GM04503 (cell line): ENCODE measurements at places on chromosomes 12 and 14.
A peak's percentile ranks its signal among the peaks of the same experiment; 100 is the strongest.

GRCh38 chr14:80491131-80491530 lies 279.8 kb upstream of the DIO2 start:
- DNase-seq = no peak

DNA sequence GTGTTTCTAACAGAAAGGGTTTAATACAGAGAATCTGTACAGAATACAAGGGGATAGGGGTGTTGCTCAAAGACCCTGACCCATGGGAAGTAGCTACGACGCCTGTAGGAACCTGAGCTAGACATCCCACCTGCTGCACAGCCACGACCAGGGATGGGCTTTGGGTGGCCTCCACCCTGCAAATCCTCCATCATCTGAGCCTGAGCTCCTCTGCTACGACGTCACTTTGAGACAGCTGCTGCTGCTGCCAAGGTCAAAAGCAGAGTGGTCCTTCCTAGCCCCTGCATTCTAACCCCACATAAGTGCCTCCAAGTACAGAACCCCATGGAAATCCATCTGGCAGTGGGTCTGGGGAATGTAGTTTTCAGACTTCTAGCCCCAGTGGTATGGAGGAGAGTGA lies 43.8 kb downstream of the JAG2 start:
- DNase-seq = no peak

DNA sequence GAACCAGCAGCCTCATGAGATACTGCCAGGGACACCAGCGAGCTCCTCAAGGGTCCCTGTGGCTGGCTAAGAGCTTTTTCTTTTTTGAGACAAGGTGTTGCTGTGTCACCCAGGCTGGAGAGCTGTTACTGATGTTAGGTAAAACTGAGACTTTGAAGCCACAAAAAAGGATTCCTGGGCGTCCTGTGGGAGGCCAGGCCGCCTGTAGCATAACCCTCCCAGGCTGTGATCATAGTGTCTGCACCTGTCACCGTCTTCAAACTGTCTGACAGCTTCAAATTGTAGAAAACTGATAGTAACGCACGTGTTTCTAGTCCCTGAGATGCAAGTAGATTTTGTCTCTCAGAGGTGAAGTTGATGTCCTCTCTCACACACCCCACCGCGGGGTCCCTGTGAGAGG lies 4.1 kb downstream of the ZFYVE21 start:
- DNase-seq = no peak

- no peak for DNase-seq
Observed at GRCh38 chr12:44076871-44077270, 241.0 kb downstream of the TMEM117 start.

- no peak for DNase-seq
Observed at GRCh38 chr14:102504328-102504999, 5.1 kb downstream of the ANKRD9 start.

DNA sequence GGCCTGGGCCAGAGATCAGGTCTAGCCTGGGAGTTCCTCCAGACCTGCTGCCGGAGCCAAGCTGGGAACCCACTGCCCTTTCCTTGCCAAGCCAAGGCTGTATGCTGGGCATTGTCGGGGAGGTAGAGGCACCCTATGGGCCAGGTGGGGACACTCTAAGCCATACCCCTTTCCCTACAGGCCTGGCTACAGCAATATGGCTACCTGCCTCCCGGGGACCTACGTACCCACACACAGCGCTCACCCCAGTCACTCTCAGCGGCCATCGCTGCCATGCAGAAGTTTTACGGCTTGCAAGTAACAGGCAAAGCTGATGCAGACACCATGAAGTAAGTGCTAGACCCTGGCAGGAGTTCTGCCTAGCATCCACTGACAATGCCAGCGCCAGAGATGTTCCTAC lies 4.9 kb downstream of the MMP14 start:
- no peak for DNase-seq

GRCh38 chr14:68526512-68527091 lies 266.3 kb downstream of the ZFP36L1 start:
- DNase-seq = no peak

- DNase-seq = peak; percentile 20
Observed at GRCh38 chr12:80937391-80938238, at the start of gene LIN7A. Gene LIN7A (minus strand): TSS chr12:80937934. CDS start chr12:80937722, 212 bp downstream.

GRCh38 chr14:79585845-79586244 lies 625.5 kb downstream of the DIO2 start:
- DNase-seq = no peak

DNA sequence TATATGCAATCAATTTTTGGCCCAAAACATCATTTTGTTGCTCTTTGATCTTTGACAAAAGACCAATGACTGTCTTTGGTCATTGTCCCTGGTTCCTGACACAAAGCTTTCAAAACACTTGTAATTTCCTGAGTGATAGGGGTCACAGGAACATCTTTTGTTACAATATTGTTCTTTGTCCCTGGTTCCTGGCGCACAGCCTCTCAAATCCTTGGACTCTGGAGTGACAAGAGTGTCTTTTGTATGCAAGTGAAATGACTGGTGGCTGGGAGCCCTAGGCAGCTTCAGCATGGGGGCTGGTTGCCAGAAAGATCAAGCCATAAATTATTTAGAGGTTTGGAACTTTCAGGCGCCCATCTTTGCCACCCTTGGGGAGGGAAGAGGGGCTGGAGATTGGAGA lies 53.9 kb downstream of the DNAH10 start:
- DNase-seq = no peak

DNA sequence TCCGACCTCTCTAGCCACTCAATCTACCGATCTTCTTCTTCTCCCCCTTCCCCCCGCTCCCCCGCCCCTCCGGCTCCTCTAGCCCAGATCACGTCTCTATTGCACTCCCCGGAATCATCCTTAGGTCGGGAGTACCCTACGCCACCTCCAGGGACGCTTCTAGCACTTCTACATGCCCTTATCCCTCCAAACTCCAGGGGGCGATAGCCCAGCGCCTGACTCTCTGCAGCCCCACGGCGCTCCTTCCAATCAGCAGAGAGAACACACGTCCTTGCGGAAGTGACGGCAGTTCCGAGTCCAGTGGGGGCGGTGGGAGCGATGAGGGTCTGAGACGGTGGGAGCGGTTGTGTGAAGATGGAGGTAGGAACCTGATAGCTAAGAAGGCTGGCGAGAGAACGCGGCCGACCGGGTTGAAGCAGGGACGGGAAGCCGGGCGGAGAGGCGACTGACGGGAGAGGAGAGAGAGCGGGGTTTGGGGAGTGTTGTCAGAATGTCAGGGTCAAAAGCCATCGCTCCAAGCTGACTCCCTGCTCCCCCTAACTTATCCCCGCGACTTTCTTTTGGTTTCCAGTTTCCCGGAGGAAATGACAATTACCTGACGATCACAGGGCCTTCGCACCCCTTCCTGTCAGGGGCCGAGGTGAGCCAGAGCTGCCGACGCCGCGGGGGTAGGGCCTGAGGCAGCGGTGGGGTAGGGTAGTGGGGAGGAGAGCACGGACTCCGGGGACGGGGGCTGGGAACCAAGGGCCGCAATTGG lies at the start of the genes RAB2B and TOX4:
Gene RAB2B (minus strand): TSS at position 35 of the 757 bp plus-strand sequence. CDS start 87 bp downstream, outside the sequence.
Gene TOX4 (plus strand): TSS at position 271 of the 757 bp plus-strand sequence. CDS start 84 bp downstream, at position 355.
- peak; percentile 92 for DNase-seq

DNA sequence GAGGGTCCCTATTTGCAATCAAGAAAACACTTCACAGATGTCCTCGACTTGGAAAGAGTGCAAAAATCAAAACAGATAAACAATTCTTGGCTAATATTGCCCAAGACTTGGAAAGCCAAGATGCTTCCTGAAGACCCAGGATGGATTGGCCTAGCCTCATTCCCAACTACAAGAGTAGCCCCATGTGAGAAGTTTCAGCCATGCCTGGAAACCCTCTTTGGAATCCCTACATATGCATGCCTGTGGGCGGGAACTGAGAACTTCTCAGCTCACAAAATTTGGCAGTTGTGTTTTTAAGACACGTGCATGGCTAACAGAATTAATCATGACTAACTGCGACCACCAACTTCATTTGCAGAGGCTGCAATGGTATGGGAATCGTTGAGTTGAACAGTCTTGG lies 283.2 kb upstream of the TBX3 start:
- no peak for DNase-seq

GRCh38 chr12:64385019-64385418 lies 5.5 kb downstream of the C12orf56 start:
- no peak for DNase-seq

- no peak for DNase-seq
Observed at GRCh38 chr14:33839193-33840076, 111.4 kb downstream of the EGLN3 start.

GRCh38 chr12:94500831-94501567 lies 41.3 kb upstream of the CEP83 start:
- no peak for DNase-seq
